Effector memory CD4-positive, alpha-beta T cell (primary cell): ENCODE measurements at places on chromosomes 13 and 19.

GRCh38 chr19:489418-490196 lies 6.7 kb upstream of the MADCAM1 start:
- H3K36me3 ChIP-seq = no peaks in the 10 kb centered on the region
- H3K4me1 ChIP-seq = peaks cover 6% of the 10 kb centered on the region
- no peaks in the 10 kb centered on the region for H3K27me3 ChIP-seq
- DNase-seq = no peak
- peak overlapping the region; percentile 84 for H3K27ac ChIP-seq
- peak overlapping the region; percentile 86 for H3K4me3 ChIP-seq

- H3K4me1 ChIP-seq = no peaks in the 10 kb centered on the region
- no peak overlapping the region for H3K27ac ChIP-seq
- H3K4me3 ChIP-seq = no peak overlapping the region
Measured at GRCh38 chr19:42548552-42548951, 20.3 kb upstream of the CEACAM1 start.

GRCh38 chr19:4986471-4986891 lies 17.6 kb downstream of the KDM4B start:
- H3K4me1 ChIP-seq = no peaks in the 10 kb centered on the region

DNA sequence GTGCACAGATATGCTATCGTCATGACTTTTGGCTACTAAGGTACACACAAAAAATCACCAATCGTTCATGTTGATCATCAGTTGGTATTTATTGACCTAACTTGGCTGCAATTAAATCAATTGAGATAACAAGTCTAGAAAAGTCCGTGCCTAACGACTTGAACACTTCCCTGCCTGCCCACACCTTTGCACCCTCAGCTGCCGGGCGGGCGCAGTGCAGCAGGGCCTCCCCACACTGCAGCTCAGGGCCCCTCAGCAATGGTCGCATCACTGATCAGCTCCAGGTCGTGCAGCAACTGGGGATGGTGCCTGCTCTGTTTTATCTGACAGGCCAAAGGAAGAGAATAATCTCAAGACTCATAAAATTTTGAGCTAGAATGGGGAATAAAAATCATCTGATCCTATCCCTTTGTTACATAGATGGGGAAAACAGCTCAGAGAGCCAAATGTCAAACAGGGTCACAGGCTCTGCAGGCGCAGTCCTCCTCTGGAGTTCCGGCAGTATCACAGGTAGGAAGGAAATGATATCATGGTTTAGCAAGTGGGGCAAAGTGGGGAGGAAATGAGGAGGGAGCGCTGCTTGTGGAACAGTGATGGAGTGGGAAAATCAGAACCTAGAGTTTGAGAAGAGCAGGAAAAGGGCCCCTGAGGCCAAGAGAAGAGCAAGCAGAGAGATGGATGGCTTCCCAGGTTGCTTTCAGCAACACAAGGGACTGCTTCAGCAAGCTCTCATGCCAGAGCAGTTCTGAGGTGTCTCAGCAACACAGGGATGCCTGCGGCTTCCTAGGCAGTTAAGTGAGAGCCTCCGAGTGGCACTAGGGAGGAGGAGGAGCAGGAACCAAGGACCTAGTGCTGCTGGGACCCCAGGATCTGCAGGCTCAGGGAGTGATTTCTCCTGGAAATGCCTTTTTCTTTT lies 57.5 kb downstream of the SLC7A1 start:
- H3K4me3 ChIP-seq = no peak overlapping the region
- H3K27me3 ChIP-seq = no peaks in the 10 kb centered on the region
- no peaks in the 10 kb centered on the region for H3K4me1 ChIP-seq
- no peak overlapping the region for H3K27ac ChIP-seq
- H3K36me3 ChIP-seq = peaks cover 16% of the 10 kb centered on the region

DNA sequence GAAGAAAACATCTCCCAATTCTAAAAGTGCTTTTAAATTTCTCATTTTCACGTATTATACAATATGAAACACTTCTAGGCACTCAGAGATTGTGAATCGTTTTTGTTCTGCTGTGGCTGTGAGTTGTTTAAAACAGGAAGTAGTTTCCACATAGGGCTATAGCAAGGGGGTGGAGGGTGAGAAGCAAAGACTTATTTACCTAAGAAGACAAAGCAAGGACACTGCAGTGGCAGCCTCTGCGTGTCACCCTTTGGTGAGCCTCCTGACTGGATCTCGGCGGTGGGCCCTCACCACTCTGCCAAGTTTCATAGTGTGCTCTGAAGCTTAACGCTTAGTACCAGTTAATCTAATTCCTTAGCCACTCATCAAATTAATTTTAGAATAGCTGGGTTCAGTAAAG lies 56.8 kb downstream of the TNFSF13B start:
- H3K27ac ChIP-seq = no peak overlapping the region
- no peaks in the 10 kb centered on the region for H3K36me3 ChIP-seq
- H3K27me3 ChIP-seq = no peaks in the 10 kb centered on the region
- DNase-seq = no peak
- no peaks in the 10 kb centered on the region for H3K4me1 ChIP-seq

DNA sequence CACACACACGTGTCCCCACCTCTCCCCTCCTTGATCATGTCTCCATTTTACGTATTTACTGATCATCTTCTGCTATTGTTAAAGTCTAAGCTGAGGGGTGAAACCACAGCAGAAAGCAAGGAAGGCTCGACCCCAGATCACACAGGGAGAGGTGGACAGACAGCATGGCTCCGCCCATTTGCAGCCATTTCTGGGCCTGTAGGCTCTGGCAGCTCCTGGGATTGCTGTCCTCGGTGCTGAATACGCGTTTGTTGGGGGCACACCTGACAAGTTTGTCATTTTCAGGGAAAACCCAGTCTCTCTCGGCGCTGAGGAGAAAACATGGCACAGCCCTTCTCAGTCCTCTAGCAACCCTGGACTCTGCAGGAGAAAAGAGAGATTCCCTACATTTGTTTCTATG lies 8.0 kb downstream of the TMEM86B start:
- no peak for DNase-seq
- H3K4me3 ChIP-seq = no peak overlapping the region
- H3K27me3 ChIP-seq = no peaks in the 10 kb centered on the region
- no peak overlapping the region for H3K27ac ChIP-seq
- peaks cover 7% of the 10 kb centered on the region for H3K4me1 ChIP-seq

- no peaks in the 10 kb centered on the region for H3K4me1 ChIP-seq
- no peaks in the 10 kb centered on the region for H3K36me3 ChIP-seq
- H3K4me3 ChIP-seq = no peak overlapping the region
- no peak for DNase-seq
- no peak overlapping the region for H3K27ac ChIP-seq
Measured at GRCh38 chr13:93172109-93172508, 54.5 kb upstream of the GPC6 start.

- DNase-seq = no peak
- H3K4me3 ChIP-seq = no peak overlapping the region
- no peaks in the 10 kb centered on the region for H3K36me3 ChIP-seq
Measured at GRCh38 chr13:60654415-60654814, 257.4 kb downstream of the TDRD3 start.

DNA sequence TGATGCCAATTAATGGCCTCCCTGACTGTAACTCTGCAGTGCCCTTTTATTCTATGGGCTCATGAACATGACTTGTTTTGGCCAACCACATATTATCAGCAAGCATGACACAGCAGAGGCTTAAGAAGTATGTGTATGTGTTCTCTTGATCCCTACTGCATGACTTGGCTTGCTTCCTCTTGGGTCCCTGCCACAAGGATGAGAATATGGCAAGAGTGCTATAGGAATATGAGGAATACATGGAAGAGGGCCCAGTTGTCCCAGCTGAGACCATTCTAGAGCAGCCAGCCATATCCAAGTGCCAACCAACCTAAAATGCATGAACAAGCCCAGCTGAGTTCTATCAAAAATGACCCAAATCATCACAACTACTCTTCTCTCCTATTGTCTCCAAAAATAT lies 576.7 kb upstream of the PCDH9 start:
- H3K36me3 ChIP-seq = no peaks in the 10 kb centered on the region
- no peak overlapping the region for H3K27ac ChIP-seq
- H3K4me3 ChIP-seq = no peak overlapping the region
- H3K27me3 ChIP-seq = no peaks in the 10 kb centered on the region
- H3K4me1 ChIP-seq = no peaks in the 10 kb centered on the region

DNA sequence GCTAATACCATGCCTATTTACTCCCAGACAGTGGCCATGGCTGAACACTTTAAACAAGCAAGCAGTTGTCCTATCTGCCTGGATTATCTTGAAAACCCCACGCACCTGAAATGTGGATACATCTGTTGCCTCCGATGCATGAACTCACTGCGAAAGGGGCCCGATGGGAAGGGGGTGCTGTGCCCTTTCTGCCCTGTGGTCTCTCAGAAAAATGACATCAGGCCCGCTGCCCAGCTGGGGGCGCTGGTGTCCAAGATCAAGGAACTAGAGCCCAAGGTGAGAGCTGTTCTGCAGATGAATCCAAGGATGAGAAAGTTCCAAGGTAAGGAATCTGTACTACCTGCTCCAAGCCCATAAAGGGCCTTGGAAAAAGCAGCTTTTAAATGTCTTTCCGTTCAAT lies 8.6 kb downstream of the RFPL4AL1 start:
- H3K4me3 ChIP-seq = no peak overlapping the region
- H3K4me1 ChIP-seq = no peaks in the 10 kb centered on the region
- no peaks in the 10 kb centered on the region for H3K36me3 ChIP-seq

DNA sequence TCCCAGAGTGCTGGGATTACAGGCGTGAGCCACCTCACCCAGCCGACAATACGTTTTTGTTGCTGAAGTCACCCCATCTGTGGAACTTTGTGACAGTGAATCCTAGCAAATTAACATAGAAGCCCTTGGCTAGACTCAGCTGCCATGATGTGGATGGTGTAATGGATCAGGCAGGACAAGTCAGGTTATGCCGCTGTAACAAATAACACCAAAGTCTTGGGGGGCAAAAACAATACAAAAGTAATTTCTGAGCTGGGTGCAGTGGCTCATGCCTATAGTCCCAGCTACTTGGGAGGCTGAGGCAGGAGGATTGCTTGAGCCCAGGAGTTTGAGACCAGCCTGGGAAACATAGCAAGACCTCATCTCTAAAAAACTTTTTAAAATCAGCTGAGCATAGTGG lies 29.3 kb downstream of the PNPLA6 start:
- H3K27me3 ChIP-seq = no peaks in the 10 kb centered on the region
- no peak for DNase-seq
- H3K27ac ChIP-seq = no peak overlapping the region
- H3K4me3 ChIP-seq = no peak overlapping the region

GRCh38 chr13:104491916-104492315 lies 1425.7 kb upstream of the SLC10A2 start:
- H3K4me3 ChIP-seq = no peak overlapping the region
- H3K27ac ChIP-seq = no peak overlapping the region
- H3K36me3 ChIP-seq = no peaks in the 10 kb centered on the region
- H3K4me1 ChIP-seq = no peaks in the 10 kb centered on the region
- no peak for DNase-seq

- H3K27ac ChIP-seq = no peak overlapping the region
- H3K4me1 ChIP-seq = no peaks in the 10 kb centered on the region
- no peaks in the 10 kb centered on the region for H3K27me3 ChIP-seq
- no peak for DNase-seq
- no peaks in the 10 kb centered on the region for H3K36me3 ChIP-seq
- H3K4me3 ChIP-seq = no peak overlapping the region
Measured at GRCh38 chr13:34340534-34340933, 522.6 kb downstream of the RFC3 start.

- no peaks in the 10 kb centered on the region for H3K36me3 ChIP-seq
- no peak overlapping the region for H3K4me3 ChIP-seq
- DNase-seq = no peak
- no peaks in the 10 kb centered on the region for H3K4me1 ChIP-seq
- no peak overlapping the region for H3K27ac ChIP-seq
Measured at GRCh38 chr13:75935805-75936204, 299.7 kb downstream of the LMO7 start.

DNA sequence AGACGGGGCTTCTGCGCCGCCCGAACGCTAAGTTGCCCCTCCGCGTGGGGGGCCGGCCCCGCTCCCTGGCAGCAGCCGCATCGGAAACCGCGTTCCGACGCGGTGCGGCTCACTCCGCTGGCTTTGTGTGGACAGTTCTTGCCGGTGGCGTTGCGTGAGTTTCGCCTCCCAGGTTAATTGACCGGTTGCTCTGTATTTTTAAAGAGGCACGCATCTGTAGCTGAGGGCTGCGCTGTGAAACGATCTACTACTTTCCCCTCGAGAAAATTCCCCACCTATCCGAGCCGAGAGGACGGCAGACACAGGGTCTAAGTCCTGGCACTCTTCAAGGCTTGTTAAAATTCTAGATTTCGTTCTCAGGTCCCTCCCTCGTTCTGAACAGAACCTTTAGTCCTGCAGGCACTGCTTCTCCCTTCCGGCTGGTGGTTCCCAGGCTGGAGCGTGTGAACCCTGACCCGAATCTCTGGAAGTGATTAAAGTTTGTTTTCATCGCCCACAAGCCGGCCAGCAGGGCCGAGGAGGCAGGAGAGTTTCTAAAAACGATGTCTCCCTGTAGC lies 933 bp downstream of the ARHGEF7 start:
- H3K27me3 ChIP-seq = peaks cover 28% of the 10 kb centered on the region
- H3K36me3 ChIP-seq = no peaks in the 10 kb centered on the region
- H3K4me3 ChIP-seq = no peak overlapping the region
- no peaks in the 10 kb centered on the region for H3K4me1 ChIP-seq

GRCh38 chr19:55626350-55626749 lies 2.0 kb upstream of the ZNF784 start:
- H3K27me3 ChIP-seq = no peaks in the 10 kb centered on the region
- peak; percentile 60 for DNase-seq
- peaks cover 14% of the 10 kb centered on the region for H3K4me1 ChIP-seq
- H3K36me3 ChIP-seq = no peaks in the 10 kb centered on the region

- H3K27ac ChIP-seq = no peak overlapping the region
- no peaks in the 10 kb centered on the region for H3K27me3 ChIP-seq
- DNase-seq = no peak
- H3K4me3 ChIP-seq = no peak overlapping the region
- no peaks in the 10 kb centered on the region for H3K4me1 ChIP-seq
- H3K36me3 ChIP-seq = no peaks in the 10 kb centered on the region
Measured at GRCh38 chr13:99821741-99822140, 149.8 kb downstream of the ZIC5 start.

DNA sequence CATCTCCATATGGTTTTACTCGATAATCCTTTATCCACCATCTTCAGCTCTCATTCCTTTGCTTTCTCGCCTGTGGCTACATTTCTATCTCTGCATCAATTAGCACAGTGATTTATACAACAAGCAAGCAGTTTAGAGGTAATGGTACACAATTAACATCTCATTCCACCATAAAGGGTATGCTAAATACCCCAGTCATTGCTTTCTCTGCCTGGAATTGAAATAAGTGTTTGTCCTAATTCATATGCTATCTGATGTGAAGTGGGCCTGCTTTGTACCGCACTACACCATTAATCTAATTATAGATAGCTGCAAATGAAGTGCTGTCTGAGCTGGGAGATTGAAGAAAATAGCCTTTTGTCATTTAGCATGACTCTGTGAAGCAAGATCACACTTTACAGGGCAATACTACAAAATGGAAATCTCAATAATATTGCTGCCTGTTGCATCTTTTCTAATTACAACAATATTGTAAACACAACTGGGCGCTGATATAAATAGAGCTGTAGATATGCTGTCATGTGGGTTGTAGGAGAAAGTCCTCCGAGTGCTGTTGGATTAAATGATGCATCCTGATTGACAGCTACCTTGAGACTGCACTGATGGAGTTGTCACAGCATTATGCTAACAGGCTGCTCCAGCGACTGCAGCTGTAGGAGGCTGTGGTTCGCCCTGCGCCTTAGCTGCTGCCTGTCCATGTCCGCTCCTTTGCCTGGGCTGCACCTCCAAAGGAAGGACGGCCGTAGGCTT lies 78.2 kb downstream of the GGACT start:
- H3K4me3 ChIP-seq = no peak overlapping the region
- peaks cover 7% of the 10 kb centered on the region for H3K4me1 ChIP-seq
- H3K36me3 ChIP-seq = no peaks in the 10 kb centered on the region
- H3K27me3 ChIP-seq = no peaks in the 10 kb centered on the region
- DNase-seq = no peak

GRCh38 chr19:54916822-54917221 lies 10.9 kb downstream of the NCR1 start:
- H3K4me1 ChIP-seq = no peaks in the 10 kb centered on the region
- no peaks in the 10 kb centered on the region for H3K36me3 ChIP-seq
- DNase-seq = no peak
- no peak overlapping the region for H3K4me3 ChIP-seq
